Activated CD4-positive, alpha-beta T cell treated with anti-CD3 and anti-CD28 coated beads, Interleukin-2, Interleukin-4, amounts not matched to agents 100 ng/mL and 50 ng/mL, durations not matched to agents 16 hours and 8 hours (primary cell): ENCODE measurements at places on chromosomes 7 and 10.

- DNase-seq = no peak
Observed at GRCh38 chr10:13989616-13990015, 341.1 kb downstream of the FRMD4A start.

DNA sequence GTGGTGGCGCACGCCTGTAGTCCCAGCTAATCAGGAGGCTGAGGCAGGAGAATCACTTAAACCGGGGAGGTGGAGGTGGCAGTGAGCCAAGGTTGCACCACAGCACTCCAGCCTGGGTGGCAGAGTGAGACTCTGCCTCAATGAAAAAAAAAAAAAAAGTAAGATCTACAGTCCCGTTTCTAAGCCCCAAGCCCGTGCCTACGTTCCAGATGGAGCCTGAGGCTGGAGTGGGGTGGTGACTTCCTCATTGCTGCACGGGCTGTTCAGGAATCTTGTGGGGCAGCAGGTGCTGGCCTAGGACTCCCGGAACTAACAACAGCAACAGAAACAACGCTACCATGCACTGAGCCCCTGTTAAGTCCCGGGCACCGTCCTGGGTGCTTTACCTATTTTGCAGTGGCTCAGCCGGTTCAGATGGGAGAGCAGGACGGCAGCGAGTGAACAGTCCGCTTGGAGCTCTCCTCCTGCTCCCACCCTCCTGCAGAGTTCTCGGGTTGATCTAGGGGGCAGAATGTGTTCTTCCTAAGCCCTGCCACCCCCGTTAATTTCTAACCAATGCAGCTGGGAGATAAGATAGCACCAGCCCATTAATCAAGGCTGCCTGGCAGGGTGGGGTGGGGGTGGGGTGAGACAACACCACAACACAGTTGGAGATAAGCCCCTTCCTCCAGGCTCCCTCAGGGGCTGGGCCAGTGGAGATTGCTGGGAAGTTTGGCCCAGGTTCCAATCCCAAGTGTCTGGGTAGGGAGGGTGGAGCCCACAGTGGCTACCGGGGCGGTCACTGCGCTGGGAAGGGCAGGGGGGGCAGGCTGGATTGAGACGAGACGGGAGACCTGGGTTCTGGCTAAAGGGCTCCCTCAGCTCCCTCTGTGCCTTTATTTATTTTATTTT lies 17.0 kb upstream of the SFRP5 start:
- no peak for DNase-seq

GRCh38 chr10:110512461-110513187 lies 14.9 kb downstream of the DUSP5 start:
- DNase-seq = peak; percentile 55

DNA sequence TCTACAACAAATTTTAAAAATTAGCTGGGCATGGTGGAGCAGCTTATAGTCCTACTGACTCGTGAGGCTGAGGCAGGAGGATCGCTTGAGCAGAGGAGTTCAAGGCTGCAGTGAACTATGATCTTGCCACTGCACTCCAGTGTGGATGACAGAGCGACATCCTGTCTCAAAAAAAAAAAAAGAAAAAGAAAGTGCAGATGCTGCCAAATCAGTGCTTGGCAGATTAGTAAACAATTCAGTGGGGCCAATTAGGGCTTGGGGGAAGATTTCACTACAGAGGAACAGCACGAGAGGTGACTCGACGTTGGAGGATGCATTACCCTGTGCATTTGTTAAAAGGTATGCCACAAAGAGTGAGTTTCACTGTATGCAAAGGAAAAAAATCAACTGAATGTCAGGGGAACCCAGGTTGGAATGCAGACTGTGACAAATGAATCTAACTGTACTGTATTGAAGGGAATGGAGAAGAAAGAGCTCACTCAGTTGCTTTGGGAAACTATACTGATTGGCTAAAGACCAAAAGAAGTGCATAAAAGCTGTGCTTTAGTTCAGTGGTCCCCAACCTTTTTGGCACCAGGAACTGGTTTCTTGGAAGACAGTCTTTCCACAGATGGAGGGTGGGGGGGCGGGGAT lies 31.6 kb downstream of the GARIN1A start:
- DNase-seq = no peak

- DNase-seq = no peak
Observed at GRCh38 chr7:10706875-10707493, 266.7 kb upstream of the PHF14 start.

- DNase-seq = no peak
Observed at GRCh38 chr7:140249036-140249806, 72.4 kb upstream of the KDM7A start.

GRCh38 chr7:120216947-120217346 lies 56.0 kb upstream of the KCND2 start:
- no peak for DNase-seq

- no peak for DNase-seq
Observed at GRCh38 chr10:24215196-24215595, 6.3 kb downstream of the KIAA1217 start.

- no peak for DNase-seq
Observed at GRCh38 chr10:121610798-121611323, 12.6 kb upstream of the FGFR2 start.

DNA sequence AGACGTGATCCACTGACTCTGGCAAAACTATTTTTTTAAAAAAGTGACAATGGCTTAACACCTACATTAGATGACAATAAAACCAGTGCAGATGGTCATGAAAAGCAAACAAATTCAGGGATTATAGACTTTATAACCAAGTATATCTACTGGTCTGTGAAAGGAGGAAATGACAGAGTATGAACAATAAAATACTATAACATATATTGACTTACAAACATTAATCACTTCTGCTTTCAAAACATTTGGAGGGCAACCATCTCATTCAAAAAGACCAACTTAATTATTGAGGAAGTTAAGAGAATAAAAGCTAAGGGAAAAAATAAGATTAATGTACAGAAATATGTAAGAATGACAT lies 34.8 kb downstream of the JMJD1C start:
- no peak for DNase-seq

GRCh38 chr7:30697719-30698460 lies 15.6 kb upstream of the CRHR2 start:
- DNase-seq = no peak

DNA sequence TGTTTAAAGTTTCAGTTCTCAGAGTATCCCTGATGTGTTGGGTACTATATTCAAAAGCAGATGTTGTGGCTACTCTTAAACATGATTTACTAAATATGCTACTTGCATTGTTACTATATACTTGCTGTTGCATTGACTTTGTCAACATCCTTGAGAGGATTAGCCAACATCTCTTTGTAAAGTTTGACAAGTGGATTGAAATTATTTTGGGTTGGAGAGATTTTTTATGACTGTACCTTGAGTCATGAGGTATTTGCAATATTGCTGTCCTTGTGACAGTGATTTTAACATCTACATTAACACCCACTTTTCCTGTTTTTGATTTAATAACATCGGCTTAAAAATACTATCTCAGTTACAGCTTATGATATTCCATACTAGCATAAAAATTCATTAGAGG lies 31.9 kb downstream of the MRC1 start:
- DNase-seq = no peak

DNA sequence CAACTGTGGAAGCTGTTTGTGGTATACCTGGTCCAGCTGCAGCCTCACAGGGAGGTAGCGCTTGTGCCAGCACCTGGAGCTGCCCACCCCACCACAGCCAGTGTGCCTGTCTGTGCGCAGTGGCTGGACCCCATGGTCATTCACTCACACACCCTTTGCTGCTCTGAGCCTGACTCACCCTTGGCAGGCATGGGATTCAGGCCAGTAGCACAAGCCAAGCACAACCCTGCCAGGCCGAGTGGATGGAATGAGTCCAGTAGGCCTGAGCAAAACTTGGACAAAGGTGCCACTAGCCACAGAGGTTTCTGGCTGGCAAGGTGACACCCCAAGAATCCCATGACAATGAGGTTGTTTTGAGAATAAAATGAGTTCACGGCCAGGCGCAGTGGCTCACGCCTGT lies 19.0 kb downstream of the RBM48 start:
- DNase-seq = no peak

- DNase-seq = no peak
Observed at GRCh38 chr7:19772306-19772705, 1.1 kb downstream of the TMEM196 start.

DNA sequence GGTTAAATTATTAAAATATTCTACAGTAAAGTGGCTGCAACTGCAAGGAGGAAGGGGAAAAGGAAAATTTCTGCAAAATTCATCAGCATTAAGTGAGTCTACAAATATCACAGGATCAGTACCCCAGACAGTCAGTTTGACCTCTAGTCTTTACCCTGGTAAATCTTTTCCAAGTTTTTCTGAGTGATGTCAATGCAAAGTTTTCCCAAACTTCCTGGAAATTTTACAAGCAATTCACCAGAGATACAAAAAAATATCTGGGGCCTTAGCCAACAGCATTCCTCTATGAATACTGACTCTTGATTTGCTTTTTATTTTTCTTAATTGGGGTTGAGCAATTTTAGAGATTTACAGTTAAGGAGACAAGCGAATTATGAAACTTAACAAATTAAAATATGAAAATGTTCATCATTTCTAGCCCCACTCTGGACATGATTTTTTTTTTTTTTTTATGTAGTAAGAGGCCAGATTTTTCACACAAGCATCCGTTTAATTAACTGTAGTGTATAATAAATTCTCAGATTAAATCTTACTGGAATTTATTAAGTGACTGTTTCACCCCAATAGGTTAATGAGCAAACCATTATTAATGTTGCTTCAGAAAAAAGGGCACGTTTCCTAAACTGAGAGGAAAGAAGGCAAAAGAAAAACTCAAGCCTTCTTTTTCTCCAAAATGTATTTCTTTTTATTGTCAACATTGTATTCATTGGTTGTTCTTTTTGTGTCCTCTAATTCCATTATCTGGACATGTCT lies 539.5 kb upstream of the FZD8 start:
- no peak for DNase-seq

GRCh38 chr10:103789771-103790201 lies 65.6 kb downstream of the SH3PXD2A start:
- no peak for DNase-seq

DNA sequence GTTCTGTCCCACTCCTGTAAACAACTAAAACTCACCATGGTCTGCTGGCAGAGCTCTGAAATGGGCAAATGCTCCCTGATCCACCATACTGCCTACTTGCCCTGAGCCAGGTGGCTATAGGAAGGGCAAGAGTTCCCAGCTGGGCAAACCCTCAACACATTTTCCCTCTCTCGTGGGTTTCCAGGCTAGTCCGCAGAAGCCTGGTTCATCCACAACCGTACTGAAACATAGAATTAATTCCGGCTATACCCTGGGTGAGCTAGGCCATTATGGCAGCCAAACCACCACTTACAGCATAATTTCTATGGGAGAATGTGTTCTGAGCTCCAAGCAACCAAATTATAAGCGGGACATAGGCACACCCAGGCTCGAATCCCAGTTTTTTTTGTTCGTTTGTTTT lies 20.1 kb upstream of the DDIT4 start:
- DNase-seq = no peak

- DNase-seq = no peak
Observed at GRCh38 chr7:115217373-115217772, 295.5 kb downstream of the MDFIC start.

- DNase-seq = no peak
Observed at GRCh38 chr10:36464291-36464690, 661.1 kb upstream of the ANKRD30A start.

- no peak for DNase-seq
Observed at GRCh38 chr10:125080296-125080695, 80.1 kb downstream of the CTBP2 start.

DNA sequence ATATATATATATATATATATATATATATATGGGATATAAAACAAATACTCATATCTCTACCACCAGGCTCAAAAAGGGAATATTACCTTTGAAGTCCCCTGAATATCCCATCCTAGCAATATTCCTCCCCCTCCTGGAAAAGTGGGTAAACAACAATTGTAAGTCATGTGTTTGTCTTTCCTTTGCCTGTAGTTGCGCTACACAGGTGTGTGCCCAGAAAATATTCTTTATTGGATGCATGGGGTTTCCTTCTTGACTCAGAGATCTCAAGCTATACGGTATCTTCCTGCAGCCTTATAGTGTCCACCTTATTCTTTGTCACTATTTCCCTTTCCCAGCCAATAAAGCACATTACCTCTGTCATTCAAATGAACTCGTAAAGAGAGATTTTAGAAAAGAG lies 54.2 kb downstream of the MET start:
- no peak for DNase-seq

- no peak for DNase-seq
Observed at GRCh38 chr7:1951159-1951536, 281.1 kb downstream of the ELFN1 start.

GRCh38 chr7:6615723-6616555 lies 529 bp downstream of the ZNF853 start:
- DNase-seq = no peak

DNA sequence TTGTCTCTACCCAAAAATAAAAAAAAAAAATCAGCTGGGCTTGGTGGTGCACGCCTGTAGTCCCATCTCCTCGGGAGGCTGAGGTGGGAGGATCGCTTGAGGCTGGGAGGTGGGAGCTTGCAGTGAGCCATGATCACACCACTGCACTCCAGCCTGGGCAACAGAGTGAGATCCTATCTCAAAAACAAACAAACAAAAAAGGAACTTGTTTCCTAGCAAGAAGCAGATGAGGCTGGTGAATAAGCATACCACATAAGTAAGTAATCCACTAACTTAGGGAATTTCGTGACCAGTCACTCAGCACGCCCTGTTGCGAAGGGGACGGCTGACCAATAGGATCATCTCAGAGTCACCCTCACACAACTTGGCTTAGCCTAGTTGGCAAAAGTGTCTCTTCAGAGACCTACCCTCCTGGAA lies 64.6 kb downstream of the CUX1 start:
- DNase-seq = no peak

GRCh38 chr7:108311446-108312168 lies 144.6 kb downstream of the NRCAM start:
- peak; percentile 43 for DNase-seq

- no peak for DNase-seq
Observed at GRCh38 chr10:78931321-78932053, 137.3 kb upstream of the ZMIZ1 start.

DNA sequence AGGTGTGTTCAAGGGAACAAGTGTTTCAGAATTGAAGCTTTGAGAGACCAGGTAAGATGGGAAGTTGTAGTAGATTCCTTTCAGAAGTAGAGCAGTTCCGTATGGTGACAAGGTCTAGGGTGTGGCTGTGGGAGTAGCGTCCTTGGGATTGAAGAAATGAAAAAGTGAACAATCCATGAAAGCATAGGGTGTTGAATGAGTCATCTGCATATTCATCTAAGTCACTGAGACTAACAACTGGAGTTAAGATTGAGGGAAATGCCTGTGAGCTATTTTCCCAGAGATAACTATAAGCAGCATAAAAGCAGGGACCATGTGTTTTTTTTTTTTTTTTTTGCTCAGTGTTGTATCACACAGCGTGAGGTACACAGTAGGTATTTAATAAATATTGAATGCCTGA lies 134.8 kb downstream of the PHTF2 start:
- DNase-seq = no peak
